Uterus (tissue), 4 donors: ENCODE measurements at places on chromosomes 5 and 9. TPM values are rescaled to one million over a fixed set of nuclear protein-coding genes. Genes with fewer than 3 reads are reported as not detected.

GRCh38 chr5:137761566-137761965 is 7.4 kb upstream of the HNRNPA0 start:
- no peak for DNase-seq

DNA sequence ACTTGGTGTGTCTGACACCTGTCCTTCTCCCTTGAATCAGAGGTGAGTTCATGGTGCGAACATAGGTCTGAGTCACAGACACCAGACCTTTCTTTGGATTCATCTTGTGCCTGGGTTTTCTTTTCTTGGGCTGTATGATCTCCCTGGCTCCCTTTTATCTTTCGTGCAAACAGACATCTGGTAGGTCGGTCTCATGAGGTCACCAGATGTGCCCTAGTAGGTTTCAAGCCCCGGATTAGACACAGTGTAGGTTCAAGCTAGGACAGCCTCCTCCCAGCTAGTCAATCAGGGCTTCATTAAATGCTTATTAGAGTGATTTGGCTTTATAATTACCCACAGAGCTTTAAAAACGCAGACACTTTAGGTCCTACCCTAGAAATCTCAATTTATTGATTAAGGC is 106.0 kb upstream of the MYO10 start:
- no peak for DNase-seq

DNA sequence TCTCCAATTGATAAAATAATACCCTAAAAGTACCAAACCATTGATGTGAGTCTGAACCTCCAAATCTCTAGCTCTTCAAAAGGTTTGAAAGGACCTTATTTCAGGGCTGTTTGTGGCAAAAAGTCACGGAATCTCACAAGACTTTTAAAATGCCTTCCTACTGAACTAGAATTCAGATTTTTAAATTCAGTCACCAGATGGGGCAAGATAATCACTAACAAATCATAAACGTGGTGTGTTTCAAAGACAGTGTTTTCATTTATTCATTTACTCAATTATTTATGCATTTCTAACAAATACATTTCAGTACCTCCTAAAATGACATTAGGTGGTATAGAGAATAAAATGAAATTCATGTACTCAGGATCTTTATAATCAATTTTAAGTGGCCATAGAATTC is 68.2 kb upstream of the SMC2 start:
- DNase-seq = no peak

DNA sequence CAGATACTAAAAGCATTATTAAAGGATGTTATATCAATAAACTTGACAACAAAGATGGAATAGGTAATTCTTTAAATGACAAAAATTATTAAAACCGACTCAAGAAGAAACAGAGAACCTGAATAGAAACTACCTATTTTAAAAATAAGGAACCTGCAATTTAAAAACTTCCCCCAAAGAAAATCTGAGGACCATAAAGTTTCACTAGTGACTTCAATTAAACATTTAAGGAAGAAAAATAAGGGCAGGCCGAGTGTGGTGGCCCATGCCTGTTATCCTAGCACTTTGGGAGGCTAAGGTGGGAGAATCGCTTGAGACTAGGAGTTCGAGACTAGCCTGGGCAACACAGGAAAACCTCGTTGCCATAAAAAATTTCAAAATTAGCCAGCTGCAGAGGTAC is 99.6 kb downstream of the FANCC start:
- no peak for DNase-seq

DNA sequence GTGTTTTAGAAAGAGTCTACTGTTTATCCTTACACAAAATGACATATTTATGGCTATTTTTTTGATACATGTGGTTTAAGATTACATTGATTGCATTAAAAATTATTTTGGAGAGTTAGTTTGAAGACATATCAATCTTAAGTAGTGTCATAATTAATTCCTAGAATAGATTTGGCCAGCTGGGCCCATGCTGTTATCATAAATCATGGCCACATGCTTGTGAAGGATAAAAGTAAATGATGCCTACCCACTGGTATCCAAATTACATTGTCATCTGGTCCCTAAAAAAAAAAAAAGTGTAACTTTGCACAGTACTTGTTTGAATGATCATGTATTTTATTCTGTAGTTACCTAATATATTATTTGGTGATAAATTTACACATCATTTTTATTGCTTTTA is 96.9 kb downstream of the PARP8 start:
- no peak for DNase-seq

DNA sequence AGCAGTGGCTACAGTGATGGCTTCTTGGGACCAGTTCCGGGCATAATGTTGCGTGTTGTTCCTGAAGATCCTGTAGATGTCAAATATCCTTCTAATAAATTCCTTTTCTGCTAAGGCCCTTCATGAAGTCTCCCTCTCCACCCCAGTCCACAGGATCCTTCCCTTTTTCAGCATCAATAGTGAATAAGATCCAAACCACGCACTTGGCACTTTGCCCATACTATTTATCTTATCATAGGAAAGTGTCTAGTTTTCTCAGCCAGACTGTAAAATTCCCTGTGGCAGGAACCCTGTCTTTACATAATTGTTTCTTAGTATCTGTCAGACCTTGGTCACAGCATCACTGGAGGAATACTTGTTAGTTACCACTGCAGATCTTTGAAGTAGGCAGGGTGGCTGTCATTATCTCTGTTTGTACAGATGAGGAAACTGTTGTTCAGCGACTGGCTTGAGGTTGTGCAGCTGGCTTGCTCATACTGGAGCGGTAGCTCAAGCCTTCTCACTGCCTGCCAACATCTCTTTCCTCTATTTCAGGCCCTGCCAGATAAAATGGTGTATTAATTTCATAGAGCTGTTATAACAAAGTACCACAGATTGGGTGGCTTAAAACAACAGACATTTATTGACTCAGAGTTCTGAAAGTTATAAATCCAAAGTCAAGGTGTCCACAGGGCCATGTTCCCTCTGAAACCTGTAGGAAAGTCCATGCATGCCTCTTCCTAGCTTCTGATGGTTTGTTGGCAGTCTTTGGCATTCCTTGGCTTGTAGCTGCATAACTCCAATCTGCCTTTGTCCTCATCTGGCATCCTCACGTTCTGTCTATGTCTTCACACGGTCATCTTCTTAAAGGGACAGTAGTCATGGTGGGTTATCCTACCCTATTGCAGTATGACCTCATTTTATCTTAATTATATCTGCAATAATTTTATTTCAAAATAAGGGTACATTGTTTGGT is 33.5 kb upstream of the APC start:
- DNase-seq = no peak

GRCh38 chr5:96476654-96477053 is 43.6 kb upstream of the PCSK1 start:
- no peak for DNase-seq

The PCDHGA3 gene
- total RNA-seq = 6.2 TPM
